Stimulated activated CD4-positive, alpha-beta T cell treated with anti-CD3 and anti-CD28 coated beads, Interleukin-2, amount 100 ng/mL, for 48 hours (primary cell): ENCODE measurements at places on chromosomes 6 and 20.

DNA sequence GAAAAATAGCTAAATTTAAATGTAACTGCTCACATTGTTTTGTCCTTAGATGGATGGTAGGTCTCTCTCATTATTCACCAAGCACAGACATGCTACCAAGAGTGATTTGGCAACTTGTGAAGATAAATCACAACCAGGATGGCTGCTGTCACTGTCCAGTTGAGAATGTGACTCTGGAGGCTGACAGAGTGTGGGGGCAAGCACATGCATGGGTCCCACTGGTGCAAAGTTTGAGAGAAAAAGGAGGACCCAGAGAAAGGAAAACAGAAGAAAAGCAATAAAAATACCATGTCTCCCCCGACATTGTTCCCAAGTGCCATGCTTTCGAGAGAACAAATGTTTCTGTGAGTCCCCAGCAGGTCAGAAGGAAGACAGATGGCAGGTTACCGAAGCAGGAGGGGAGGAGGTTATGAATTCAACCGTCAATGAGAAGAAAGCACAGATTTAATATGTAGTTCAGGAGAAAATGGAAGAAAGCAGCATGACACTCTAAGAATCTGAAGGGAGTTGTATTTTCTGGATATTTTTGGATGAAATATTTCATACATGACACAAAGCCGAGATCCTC, 73.0 kb upstream of the TSHZ2 start:
- no peak for DNase-seq

- DNase-seq, result no peak
Measured at GRCh38 chr20:44109951-44110361, 77.0 kb downstream of the JPH2 start.

DNA sequence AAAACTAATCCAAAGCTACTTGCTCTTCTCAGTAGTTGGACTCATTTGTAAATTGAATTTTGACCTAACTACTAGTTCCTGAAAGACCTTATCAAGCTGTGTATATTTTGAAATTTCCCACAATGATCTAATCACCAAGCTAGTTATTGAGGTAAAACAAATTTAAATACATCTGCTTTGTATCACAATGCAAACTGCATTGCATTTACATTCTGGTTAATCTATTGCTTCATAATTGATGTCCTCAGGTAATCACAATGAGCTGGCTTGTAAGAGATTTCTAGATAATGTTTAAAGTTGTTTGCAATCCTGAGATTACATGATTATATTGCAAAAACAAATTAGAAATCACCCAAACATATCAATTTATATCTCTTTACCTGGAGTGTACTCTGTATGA, 848.8 kb downstream of the HACE1 start:
- DNase-seq, result no peak

GRCh38 chr6:35282472-35282871, 15.1 kb upstream of the DEF6 start:
- DNase-seq, result no peak

GRCh38 chr6:80143419-80143937, 37.0 kb downstream of the BCKDHB start:
- no peak for DNase-seq

- DNase-seq, result no peak
Measured at GRCh38 chr6:53723331-53723730, 57.8 kb upstream of the KLHL31 start.

DNA sequence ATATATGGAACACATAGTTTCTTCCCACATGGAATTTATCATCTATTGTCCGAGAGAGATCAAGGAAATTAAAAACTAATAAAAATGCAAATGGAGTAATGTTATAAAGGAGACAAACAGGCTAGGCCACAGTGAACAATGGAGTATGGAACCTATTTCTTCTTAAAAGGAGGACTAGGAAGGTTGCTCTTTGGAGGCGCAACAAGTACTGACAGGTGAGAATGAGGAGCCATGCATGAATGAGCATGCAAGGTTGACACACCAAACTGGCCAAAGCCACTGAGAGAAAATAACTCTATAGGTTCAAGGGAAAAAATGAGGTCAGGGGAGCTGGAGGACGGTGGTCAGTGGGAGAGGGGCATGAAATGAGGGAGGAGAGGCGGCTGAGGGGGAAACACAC, 40.9 kb downstream of the PSMB1 start:
- DNase-seq, result no peak

GRCh38 chr20:23096986-23097520, 10.9 kb upstream of the CD93 start:
- DNase-seq, result no peak

DNA sequence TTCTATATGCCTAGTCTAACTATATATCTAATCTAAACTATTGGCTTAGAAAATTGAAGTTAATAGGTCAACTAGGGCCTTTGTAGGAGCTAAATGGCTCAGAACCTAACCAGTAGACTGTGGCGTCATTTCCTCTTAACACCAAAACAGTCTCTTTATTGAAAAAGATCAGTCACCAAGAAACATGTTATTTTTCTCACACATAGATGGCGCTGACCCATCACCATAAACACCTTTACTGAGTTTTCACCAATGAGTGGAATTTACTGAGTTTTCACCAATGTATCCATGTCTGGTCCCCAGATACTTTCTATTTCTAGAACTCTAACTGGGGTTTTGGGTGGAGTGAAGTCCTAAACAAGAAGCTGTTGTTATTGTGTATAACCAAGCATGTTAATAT, 636.0 kb downstream of the BCKDHB start:
- DNase-seq, result no peak

DNA sequence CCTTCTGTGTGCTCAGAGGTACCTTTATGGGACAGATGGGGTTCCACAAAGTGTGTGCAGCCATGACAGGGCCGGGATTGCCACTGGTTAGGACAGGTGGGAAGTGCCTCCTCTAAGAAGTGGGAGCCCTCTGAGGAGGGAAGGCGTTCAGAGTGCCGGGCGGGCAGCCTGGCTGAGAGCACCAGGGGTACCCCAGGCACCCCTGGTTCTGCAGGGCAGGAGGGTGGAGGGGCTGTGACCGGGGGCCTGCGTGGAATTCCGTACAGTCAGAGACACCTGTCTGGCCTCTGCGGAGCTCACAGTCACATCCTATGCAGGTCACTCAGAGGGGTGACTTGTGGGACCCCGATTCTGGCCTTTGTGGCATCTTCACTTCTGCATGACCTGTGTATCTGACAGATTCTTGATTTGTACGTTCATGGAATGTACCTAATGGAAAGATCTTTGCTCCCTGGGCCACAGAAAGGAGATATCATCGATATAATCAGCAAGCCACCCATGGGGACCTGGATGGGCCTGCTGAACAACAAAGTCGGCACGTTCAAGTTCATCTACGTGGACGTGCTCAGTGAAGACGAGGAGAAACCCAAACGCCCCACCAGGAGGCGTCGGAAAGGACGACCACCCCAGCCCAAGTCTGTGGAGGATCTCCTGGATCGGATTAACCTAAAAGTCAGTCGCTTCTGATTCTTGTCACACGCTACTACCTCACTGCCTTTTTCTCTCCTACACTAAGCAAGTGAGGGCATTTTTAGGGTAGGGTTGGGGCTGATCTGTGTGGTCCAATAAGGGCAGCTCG, 190.9 kb downstream of the SASH1 start:
- DNase-seq, result no peak

DNA sequence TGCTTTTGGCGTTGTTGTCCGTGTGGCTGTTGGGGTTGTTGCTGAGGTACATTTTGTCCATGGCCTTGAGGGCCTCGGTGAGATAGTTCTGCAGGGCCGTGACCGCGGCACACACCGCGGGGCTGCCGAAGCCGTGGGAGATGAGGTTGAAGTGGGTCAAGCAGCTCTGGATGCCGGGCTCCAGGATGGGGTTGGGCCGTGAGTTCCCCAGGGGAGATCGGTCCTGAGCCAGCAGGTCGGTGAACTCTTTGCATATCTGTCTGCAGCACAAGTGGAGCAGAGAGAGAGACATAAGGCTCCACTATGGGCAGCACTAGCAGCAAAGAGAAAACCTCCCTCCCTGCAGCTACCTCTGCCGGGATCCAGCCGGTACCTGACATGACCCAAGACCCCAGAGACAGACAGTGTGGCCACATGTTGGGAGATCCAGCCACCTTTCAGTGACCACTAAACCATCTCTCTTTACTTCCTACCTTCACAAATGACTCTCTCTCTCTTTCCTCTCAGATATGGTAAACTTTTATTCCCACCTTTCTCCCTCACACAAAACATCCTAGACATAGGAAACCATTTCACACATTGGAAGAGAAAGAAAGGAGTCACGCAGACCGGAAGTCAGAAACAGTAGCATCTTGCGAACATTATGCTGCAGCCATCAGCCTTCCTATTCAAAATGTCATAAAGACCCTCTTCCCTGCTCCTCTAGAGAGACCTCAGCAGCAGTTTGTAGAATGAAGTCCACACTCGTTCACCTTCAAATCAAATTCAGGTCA, 16.2 kb downstream of the TFAP2A start:
- no peak for DNase-seq

DNA sequence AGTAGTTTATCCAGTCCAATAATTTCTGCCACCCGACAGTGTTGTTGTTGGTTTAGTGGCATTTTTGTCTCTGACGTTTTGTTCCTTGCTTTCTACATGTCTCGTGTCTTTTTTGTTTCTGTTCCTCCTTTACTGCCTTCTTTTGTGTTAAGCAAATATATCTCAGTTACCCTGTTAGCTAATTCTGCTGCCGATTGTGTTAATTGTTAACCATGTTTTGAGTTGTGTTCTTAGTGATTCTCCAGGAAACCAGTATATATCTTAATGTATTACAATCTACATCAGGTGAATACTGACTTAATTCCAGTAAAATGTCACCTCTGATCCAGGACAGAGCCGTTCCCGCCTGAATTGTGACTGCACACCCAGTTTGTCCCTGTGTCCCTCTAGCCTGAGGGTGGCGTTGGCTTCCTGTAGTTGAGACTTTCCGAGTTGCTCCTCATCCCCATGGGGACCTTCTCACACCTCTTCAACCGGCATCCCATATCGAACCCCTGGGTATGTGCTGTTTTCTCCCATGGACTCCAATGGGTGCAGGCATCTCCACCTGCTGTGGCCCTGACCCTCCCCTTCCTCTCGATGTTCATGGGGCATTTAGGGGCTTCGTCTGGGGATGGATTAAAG, 35.8 kb upstream of the BHLHE23 start:
- DNase-seq, result no peak

- DNase-seq, result no peak
Measured at GRCh38 chr6:15493437-15494168, 169.2 kb downstream of the DTNBP1 start.

- no peak for DNase-seq
Measured at GRCh38 chr20:10324198-10324847, 105.7 kb downstream of the SNAP25 start.

DNA sequence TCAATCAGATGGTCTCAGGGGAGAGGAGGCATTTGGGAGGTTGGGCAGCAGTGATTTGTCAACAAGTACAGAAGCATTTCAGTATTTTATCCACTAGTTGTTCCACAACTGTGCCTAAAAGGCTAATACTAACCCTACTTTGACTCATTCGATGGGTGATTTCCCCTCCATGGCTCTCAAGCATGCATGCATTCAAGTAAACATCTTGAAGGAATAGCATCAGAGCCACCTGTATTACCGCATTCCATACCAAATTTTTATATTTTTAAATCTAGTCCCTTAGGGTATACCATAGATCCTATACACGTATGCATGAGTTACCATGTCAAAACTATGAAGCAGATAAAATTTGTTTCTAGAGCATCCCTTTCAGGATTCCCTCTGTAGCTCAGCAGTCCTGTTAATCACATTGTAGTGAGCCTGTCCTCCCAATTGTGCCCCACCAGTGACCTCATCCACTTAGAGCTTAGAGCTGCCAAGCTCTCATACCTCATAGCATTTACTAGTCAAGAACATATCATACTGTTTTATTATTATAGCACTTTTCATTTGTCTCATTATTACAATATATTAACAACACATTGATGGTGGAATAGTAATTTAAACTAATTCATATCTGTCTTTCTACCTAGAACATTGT, 213.8 kb downstream of the LAMA2 start:
- no peak for DNase-seq

DNA sequence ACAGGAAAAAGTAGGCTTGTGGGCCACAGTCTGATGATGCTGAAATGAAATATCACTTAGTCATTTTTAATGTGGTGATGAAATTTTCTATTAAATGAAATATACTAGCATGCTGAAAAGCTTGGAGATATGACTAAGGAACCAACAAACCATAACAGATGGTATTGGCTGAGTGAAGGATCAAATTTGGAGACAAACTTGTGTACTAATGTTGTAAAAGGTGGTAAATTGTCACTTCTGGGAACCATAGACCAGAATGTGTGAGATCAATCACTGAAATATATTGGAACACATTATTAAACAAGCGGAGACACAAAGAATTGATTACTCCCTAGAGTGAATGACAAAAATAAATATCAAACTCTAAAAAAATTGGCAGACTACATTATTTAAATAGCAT, 232.4 kb downstream of the DOK5 start:
- no peak for DNase-seq
